ENCODE measurements at places on chromosomes 7 and 10.
A peak's percentile ranks its signal among the peaks of the same experiment; 100 is the strongest.

DNA sequence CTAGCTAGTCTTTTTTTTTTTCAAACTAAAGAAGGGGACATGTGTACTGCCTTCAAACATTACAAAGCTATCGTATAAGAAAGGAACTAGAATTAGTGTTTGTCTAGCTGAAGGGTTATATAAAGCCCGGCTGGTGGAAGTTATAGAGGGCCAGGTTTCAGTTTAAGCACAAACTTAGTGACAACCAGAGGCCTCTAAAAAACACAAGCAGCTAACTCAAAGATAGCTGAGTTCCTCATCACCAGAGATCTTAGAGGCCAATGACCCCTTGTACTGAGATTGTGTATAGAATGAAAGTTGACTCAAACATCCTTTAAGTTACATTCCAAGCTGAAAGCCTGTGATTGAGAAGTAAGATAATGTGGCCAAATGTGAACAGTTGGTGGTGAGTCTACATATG, 28.1 kb upstream of the SGMS1 start:
- no peak for DNase-seq

GRCh38 chr10:5888843-5889623, 660 bp downstream of the ANKRD16 start:
- peak; percentile 60 for DNase-seq

GRCh38 chr10:92699518-92700381, 10.0 kb downstream of the HHEX start:
- DNase-seq: peak; percentile 87

- DNase-seq: no peak
Observed at GRCh38 chr7:139762886-139763285, 14.9 kb downstream of the HIPK2 start.

GRCh38 chr10:29691564-29692072, 56.8 kb upstream of the SVIL start:
- DNase-seq: no peak

Measured in hematopoietic multipotent progenitor cell treated with erythropoietin and hydrocortisone succinate and interleukin-3 and kit ligand, for 4 days (in vitro differentiated cells).